Esophagus squamous epithelium (tissue), 5 donors: ENCODE measurements at places on chromosomes 12 and 14.

- DNase-seq, result no peak
These were observed 6.9 kb downstream of the ZBTB39 start for GRCh38 chr12:56999456-56999855.

DNA sequence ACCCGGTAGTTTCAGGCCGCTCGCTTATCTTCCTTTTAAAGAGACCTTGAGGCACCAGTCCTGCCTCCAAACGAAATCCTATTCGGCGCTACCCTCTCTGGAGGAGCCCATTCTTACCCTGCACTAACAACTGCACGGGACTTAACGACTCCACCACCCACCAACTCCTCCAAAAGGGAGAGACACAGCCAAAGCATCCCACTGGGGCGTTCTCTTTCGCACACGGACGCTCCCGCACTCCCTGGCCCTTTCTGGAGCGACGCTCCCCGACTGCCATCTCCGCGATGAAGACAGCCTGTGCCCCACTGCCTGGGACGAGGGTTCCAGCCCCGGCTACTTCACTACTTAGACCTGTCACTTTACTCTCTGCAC, 650 bp downstream of the GALC start:
- DNase-seq, result no peak

GRCh38 chr12:80058586-80058985, 40.8 kb upstream of the OTOGL start:
- no peak for DNase-seq

GRCh38 chr12:19236656-19237055, 107.1 kb downstream of the PLEKHA5 start:
- no peak for DNase-seq

GRCh38 chr12:127257366-127257935, 1009.5 kb upstream of the TMEM132C start:
- no peak for DNase-seq

DNA sequence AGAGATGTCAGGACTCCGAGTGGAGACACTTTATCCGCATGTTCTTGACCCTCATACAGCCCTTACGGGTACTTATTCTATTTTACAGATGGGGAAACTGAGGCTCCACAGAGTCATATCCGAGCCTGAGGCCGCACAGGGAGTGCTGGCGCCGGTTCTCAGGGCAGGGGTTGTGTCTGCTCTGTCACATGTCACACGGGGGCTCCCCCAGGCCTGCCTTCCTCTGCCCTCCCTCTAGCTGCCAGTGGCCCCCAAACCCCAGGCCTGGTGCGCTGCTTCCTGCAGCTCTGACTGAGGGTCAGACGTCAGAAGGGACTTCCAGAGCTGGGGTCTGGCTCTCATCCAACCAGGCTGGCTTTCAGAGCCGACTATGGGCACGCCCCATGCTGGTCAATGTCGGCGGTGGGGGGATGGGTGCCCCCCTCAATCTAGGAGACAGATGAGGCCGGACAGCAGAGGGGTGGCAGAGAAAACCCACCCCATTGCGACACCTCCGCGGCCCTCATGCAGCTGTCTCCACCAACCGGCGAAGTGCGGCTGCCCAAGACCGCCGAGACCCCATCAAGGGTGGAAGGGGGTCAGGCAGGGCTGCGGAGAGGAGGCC, 811 bp upstream of the INF2 start:
- DNase-seq, result no peak
